ENCODE measurements at places on chromosomes 1 and 21. TPM values are rescaled to one million over a fixed set of nuclear protein-coding genes. Genes with fewer than 3 reads are reported as not detected.

S100A5 gene
- total RNA-seq = not detected

C1orf226 gene
- 7.3 TPM for total RNA-seq

C1orf185 gene
- total RNA-seq = not detected

FCGR3A gene
- not detected for total RNA-seq

TESK2 gene
- 13.9 TPM for total RNA-seq

ERG gene
- total RNA-seq = not detected

RIMKLA gene
- 8.1 TPM for total RNA-seq

ADAMTS5 gene
- 0.21 TPM for total RNA-seq

TDRD5 gene
- not detected for total RNA-seq

KCNA3 gene
- not detected for total RNA-seq

DNA sequence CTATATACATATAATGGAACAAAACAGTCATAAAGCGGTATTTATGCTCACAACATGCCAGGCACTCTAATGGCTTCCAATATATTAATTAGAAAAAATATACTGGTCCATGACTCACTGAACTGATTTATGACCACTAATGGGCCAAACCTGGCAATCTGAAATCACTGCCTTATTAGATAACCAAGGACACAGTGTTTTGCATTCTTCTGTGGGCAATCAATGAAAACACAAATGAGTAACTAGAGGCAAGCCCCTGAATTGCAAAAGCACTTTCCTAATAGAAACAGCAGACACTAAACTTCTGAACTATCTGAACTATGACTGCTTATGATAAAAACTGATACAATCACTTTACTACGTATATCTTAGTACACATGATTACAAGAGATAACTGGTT is 3.5 kb downstream of the GCLM start:
- peak; percentile 21 for DNase-seq

- DNase-seq = no peak
Observed at GRCh38 chr1:6235296-6235677, 477 bp downstream of the ICMT start.

- DNase-seq = no peak
Observed at GRCh38 chr1:183498342-183498991, 26.2 kb downstream of the SMG7 start.

- no peak for DNase-seq
Observed at GRCh38 chr1:18632783-18633421, 2.3 kb downstream of the PAX7 start.

DNA sequence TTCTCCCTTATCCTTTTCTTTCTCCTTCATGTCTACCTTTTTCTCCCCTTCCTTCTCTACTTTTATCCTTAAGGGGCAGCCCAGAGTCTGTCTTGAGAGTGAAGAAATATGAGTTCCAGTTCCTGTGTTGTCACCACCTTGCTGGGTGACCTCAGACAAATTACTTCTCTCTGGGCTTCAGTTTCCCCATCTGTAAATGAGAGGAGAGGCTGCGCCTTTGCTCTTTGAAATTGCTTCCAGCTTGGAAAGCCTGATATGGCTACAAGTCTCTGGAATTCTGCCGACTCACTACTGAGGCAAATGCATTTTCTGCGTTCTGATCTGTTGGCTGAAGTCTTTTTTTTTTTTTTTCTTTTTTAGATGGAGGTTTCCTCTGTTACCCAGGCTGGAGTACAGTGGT is 119.2 kb downstream of the SYF2 start:
- DNase-seq = no peak

DNA sequence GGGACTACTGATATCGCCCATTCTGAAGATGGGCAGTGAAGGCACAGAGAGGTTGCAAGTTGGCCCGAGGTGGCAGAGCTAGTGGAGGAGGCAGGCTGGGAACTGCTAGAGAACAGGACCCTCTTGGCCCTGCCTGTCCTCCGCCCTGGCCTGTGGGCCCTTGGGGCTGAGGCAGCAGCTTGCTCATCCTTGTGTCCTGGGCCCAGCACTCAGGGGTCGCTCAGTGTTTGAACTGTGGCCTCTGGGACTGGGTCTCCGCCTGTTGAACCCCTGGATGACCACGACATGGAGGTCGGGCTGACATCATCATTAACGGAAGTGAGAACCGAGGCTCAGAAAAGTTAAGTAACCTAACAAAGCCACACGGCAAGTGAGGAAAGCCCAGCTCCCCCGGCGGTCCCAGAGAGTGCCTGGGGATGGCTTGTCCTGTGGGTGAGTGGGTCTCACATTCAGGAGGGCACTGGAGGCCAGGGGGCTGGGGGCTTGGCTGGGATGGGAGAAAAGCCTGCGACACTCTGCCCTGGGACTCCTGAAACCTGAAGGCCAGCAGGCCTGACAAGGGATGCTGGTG is 23.0 kb upstream of the DDOST start:
- no peak for DNase-seq

GRCh38 chr1:229130028-229130668 is 140.8 kb upstream of the RAB4A start:
- no peak for DNase-seq

GRCh38 chr1:32040711-32041110 is 27.0 kb downstream of the KHDRBS1 start:
- DNase-seq = peak; percentile 23

DNA sequence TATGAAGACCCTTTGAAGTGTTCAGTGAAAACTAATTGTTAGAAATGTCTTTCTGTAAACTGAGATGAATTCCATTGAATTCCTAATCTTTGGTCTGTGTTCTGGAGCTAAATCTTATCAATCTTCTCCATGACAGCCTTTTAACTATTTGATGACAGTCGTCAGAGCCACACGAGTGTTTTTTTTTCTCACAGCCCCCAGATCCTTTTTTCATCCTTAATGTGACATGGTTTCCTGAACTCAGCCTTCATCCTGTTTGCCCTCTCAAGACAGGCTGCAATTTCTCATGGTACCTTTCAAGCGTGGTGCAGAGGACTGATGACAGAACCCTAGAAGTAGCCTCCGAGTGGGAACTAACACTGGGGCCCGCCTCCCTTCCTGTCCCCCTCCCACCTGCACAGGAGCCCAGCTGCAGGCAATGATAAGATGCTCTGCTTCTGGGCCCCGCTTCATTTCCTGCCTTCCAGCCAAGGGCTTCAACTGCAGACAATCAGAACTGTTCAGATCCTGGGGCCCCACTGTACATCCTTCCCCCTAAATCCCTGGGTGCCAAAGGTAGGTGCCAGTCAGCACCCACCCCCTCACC is 114.6 kb upstream of the VAV3 start:
- peak; percentile 68 for DNase-seq

All from cardiac muscle cell (in vitro differentiated cells and primary cell).